Astrocyte of the spinal cord (primary cell): ENCODE measurements at places on chromosomes 3 and 15.

- peak; percentile 93 for DNase-seq
Measured at GRCh38 chr3:12194209-12194608, 35.5 kb upstream of the TIMP4 start.

DNA sequence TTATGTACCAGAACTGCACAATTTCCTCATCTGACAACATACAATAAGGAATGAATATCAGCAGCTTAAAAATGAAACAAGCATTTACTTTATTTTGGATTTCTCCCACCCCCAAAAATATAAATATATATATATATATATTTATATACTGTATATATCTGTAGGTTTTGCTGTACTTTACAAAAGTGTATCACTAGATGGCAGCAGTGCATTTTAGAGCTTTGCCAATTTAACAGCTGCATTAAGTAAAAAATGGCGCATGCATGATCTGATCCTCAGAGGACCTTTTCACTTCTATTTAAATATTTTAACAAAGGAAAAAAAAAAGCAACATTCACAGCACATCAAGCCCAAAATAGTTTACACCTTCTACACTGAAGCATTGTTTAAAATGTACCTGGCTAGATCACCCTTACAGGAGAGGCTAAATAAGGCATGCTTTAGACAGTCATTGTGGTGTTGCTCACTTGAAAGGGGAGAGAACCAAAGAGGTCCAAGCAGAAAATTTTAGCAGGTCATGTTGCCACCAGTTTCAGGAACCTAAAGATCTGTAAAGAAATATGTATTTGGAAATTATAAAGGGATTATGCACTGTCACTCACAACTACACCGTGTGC is 72.6 kb downstream of the NPTN start:
- peak; percentile 77 for DNase-seq

- no peak for DNase-seq
Measured at GRCh38 chr3:9332250-9333030, 30.4 kb upstream of the THUMPD3 start.

DNA sequence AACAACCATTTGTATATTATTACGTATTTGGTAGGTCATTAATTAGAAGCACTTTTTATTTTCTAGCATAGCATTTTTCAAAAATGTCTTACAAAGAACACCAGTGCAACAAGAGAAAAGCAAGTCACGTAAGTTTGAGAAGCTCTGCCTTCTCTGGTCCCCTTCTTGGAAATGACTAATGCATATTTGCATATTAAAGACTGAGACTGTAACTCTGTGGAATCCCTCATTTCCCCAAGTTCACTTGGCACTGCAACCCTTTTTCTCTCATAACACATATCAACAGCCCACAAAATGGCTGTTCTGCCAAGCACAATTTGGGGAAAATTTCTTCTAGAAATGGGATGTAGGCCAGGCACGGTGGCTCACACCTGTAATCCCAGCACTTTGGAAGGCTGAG is 176.3 kb downstream of the ERC2 start:
- peak; percentile 72 for DNase-seq

DNA sequence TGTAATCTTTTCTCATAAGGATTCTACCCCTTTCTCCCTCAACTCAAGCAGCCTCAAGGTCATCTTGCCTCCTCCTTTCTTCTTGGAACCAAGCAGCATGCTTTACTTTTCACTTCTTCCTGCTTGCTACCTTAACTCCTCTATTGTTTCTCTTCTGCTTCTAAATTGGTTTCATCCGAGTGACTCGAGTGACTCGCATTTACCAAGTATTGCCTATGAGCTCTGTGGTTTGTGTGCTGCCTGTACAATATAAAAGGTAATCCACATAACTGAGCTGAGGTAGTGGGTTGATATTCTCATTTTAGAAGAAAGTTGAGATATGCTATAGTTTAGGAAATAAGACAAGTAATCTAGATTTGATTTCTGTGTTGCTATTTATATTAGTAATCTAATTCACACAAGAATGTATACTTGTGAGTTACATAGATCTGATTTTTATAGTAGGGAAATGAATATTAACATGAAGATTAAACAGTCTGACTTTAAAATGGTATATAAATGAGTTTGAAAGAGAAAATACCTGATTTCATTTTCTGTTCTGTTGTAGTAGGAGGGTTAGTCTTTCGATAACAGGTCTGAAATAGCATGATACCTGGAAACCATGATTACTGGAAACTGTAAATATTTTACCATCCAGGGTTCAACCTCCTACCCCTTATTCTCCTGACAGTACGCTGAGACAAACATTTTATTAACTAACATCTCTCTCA is 5.5 kb downstream of the HHLA2 start:
- no peak for DNase-seq

GRCh38 chr15:62135532-62136134 is 29.5 kb downstream of the C2CD4B start:
- DNase-seq = peak; percentile 22

DNA sequence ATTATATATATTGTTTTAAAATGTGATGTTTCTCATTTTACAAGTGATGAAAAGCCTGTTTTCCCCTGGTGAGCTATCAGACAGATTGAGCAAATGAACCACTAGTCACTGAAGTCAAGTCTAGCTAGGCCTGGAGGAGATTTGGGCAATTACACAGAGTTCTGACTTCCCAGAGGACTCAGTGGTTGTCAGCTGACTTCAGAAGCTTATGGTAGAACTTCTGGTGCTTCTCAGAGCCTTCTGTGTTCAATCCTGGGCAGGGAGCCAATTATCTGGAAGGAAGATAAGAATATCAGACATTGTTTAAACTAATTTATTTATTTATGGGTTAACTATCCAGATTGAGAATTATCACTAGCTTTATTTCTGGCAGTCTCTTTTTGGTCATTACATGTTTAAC is 37.7 kb upstream of the NAALADL2 start:
- no peak for DNase-seq

- peak; percentile 69 for DNase-seq
Measured at GRCh38 chr3:147200545-147200944, 205.8 kb downstream of the ZIC4 start.

DNA sequence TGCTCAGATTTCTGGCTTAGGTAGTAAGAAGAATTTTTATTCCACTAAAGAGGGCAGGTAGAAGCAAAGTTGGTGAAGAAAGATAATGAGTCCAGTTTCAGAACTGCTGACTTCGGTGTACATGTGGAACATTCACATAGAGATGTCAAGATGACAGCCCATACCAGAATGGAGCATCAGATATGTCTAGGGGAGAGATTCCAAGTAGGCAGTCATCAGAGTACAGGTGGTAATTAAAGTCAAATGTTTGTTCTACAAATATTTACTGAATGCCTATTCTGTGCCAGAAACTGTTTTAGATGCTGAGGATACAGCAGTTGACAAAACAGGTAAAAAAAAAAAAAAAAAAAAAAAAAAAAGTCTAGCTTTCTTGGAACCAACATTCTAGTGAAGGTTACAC is 81.9 kb downstream of the FGF12 start:
- DNase-seq = no peak

DNA sequence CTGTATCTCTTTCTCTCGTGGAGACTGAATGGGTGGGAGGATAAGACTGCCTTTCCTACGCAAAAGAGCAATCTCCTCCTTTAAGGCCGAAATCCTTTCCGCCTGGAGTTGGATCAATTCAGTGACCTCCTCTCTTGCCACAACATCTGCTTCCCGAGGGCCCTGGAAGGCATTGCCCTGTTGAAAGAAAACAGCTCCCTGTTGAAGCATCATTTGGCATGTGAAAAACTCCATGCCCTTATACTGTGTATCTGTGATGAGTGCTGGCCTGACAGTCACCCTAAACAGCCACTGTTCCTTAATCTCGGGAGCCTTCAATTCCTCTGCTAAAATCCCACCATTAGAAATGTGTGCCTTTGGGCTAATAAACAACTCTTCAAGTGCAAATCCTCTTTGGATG is 80.2 kb downstream of the BOC start:
- DNase-seq = no peak
